ENCODE measurements at places on chromosomes 7 and 10.

- no peak for DNase-seq
Measured at GRCh38 chr7:90931986-90932916, 332.0 kb upstream of the FZD1 start.

DNA sequence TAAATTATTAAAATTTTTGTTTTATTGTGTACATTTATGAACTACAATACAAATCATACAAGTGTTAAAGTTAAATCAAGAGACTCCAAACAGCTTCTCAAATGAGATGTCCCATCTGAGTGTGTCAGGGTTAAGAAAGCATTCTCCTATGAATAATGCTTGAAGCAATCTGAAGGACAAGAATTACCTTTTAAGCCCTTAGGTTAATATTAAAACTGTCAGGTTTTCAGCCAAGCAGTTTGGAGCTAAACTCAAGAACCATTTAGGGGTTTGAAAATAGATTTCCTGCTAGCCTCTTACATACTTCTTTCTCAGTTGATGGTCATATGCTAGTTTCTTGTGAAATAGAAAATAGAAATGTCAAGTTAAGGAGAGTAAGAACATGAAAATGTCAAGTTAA is 38.3 kb downstream of the LIPJ start:
- DNase-seq: no peak

DNA sequence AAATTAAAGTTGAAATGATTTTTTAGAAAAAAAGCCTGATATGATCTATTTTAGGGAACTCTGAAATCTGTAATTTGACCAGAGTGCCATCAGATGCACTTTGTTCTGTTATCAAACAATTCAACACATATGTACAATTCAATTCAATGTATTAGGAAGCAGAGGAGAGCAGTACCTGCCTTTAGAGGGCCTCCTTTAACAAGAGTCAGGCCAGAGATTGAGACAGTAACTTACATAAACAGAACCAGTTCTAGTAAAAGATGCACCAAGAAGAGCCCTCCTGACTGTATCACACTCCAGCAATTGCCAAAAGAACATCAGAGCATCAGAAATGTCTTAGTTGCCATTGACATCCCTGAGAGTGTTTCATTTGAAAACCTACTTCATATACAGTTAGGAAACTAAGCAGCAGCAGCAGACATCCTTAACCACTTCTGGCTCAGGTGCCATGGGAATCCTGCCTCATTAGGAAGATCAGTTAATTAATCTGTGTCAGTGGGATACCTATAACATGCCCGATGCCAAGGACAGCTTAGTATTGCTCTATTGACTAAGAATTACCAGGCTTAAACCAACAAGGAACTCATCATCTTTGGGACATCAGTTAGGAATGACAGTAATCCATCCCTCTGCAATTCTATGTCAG is 1222.6 kb upstream of the LRRN3 start:
- DNase-seq: no peak

GRCh38 chr7:54888734-54889082 is 129.7 kb upstream of the SEC61G start:
- no peak for DNase-seq

DNA sequence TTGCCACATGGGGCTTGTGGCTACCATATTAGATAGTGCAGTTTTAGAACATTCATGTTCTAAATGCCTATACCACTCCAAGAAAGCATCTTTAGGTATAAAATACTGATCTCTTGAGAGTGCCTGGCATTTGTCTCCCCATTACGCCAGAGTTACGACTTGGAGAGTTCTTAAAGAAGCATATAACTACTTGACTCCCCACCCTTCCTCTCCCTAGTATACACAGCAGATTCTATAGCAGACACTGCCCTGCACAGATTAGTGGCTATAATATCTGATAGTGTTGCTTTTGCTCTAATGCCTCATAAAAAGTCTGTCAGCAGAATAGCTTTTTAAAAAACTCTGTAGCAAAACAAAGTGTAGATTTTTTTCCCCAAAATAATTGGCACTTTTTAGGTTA is 90.8 kb downstream of the ZMYND11 start:
- DNase-seq: no peak

DNA sequence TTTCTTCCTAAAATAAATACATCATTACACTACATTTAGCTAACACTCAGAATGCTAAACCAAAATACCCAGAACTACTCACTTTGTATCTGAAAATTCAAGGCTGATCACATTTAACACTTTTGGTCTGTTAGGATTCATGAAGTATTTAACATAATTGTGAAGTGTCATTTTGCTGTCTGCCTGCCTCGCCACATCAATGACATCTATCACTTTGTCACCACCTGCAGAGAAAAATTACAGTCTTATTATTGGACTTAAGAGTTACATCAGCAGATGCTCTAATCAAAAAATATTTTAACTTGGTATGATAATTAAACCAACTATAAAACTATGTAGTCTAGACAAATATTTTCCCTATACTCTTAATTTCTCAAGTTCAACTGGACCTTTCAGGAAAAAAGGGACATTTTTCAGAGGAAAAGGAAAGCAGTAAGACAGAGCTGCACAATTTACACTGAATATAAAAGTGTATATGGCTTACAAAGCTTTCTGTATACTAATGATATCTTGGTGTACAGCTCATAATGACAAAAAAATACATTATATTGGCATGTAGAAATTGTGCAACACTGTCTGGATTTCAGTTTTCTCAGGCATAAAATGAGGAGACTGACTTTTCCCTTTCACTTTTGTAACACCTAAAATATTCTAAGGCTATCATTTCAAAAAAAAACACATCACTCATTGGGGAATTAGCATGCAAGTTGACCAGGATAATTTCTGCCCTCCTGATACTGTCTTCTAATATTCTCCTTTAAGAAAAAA is 49.2 kb downstream of the KDM7A start:
- no peak for DNase-seq

GRCh38 chr10:91201213-91201996 is 19.1 kb upstream of the PCGF5 start:
- no peak for DNase-seq

- DNase-seq: no peak
Measured at GRCh38 chr7:84425702-84426259, 231.2 kb upstream of the SEMA3A start.

GRCh38 chr7:35988105-35988504 is 164.9 kb upstream of the EEPD1 start:
- DNase-seq: no peak

Measured in omental fat pad (tissue), 4 donors.